ENCODE measurements at places on chromosomes 4 and X.

GRCh38 chr4:107304699-107305286 is 268.7 kb upstream of the DKK2 start:
- DNase-seq: no peak

DNA sequence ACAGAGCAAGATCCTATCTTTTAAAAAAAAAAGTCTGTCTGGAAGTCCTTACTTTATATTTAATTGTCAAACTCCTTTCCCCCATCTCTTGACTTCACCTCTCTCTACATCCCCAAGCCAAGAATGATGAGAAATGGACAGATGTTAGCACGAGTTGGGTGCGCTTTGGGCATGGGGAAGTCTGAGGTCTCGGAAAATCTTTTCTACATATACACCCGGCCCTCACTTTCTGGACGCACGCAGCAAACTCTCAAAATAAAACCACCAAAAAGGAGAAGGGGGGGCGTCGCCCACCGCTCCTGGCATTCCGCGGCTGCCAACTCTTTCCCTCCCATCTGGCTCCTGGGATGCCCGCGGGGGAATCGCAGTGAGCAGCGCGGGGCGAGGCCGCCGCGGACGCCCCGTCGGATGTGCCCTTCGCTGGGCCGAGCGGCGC is 756 bp downstream of the IGFBP7 start:
- no peak for DNase-seq

GRCh38 chr4:89129080-89129640 is 17.8 kb downstream of the TIGD2 start:
- DNase-seq: no peak

DNA sequence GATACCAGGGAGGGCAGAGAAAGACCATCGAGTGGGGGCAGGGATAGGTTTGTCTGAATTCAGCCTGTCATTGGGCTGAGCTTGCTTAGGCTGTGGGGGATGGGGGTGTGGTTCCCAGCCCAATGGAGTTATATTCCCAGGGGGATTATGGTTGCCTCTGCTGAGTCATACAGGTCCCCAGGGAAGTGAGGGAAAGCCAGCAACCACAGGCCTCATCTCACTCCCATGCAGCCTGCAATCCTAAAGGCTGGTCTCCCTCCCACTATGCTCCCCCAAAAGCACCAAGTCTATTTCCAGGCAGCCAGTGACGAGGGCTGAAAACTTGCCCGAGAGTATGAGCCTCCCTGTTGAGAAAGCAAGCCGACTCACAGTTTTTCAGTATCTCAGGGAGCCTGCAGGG is 39.3 kb downstream of the AFM start:
- no peak for DNase-seq

- DNase-seq: peak; percentile 9
Measured at GRCh38 chr4:1466034-1466862, 60.0 kb upstream of the NKX1-1 start.

DNA sequence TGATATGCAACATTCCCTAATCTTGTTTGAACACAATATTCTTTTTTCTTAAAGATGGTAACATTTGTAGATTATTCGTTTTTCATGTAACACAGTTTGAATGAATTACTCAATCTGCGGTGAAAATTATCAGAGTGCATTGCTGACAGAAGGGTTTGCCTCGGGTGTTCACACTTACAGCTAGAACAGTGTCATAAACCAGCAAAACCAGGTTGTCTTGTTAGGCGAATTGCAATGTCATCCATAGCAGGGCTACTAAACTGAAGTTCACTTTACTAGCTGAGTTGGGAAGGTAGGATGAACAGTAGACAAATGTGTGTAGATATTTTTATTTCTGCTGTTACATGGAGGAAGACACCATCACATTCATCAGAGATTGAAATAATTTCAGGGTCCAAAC is 98.9 kb downstream of the SLC39A8 start:
- DNase-seq: no peak

Data from CD4-positive, alpha-beta T cell treated with Interleukin-15 for 1 hour (primary cell).